NCI-H2227 treated with DMSO at 0.1 percent for 48 hours (cell line): ENCODE measurements at places on chromosomes 4 and X.

DNA sequence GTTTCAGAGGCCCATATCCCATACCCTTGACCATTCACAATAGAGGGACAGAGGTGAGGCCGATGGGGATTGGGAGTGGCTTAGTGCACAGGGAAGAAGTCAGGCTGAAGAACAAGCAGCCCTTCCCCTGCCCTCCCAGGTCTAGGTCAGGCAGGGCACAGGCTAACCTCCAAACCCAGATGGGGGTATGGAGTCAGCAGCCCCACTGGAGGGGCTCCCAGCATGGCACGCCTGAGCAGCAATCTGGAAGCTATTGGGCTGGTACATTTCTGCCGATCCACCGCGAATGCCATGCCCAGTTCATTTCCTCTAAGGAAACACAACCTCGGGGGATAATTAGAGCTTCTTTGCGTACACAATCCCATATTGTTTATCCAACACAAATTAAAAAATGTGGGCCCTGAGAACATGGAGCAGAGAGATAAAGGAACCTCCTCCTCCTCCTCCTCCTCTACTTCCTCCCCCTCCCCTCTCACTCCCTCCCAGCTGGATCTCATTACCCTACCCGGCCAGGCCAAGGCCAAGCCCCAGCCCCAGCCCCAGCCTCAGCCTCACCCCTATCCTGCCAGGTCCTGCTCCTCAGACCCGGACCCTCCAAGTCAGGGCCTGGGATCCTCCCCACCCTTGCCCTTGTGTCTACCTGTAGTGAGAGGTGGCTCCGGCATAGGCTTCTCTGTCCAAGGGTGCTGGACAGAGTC, 83.0 kb downstream of the PJA1 start:
- DNase-seq: no peak

GRCh38 chrX:22467571-22467970, 194.9 kb downstream of the CBLL2 start:
- DNase-seq: no peak

DNA sequence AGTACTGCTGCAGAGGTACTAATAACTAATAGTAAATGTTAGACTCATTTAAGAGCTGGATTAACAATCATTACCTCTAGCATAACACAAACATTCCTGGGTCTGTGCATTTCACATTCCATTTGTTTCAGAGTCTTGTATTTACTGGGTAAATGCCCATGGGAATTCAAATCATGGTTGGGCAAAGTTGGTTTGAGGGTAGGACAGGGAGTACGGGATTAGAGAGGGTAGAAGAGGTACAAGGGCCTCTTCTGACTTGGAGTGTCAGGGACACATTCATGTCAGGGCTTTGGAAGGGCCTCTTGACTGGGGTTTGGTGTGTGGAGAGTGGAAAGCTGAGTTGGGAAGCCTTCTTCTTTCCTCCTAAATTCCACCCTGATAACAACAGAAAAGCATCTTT, 65.9 kb downstream of the WWC2 start:
- DNase-seq: no peak

DNA sequence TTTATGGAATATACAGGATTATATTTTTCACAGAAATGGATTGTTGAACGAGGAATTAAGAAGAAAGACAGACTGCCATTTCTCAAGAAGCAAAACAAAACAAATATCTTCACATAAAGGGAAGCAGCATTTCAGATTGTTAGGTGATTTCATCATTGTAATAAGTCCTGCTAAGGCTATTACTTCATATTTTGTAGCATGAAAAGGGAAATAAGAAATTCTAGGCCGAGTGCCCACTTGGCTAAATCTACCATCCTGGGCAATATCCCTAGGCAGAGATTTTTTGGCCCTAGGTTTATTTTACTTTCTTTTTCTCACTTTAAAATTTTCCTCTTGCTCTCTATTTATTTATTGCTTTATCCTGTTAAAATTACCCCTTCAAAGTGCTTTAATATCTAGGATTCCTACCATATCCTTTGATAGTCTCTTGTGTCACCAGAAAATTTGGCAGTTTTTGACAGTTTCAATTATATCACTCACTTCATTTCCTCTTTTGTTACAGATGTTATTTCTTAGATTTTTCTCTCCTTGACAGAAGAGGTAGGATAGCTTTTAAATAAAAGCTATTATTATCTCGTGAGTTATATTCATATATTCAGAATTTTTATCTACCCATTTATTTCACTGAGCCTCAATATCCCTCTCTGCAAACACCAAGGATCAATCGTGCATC, 142.3 kb downstream of the PDGFC start:
- DNase-seq: no peak
